Renal cortical epithelial cell (primary cell): ENCODE measurements at places on chromosomes 2 and 18. TPM values are rescaled to one million over a fixed set of nuclear protein-coding genes. Genes with fewer than 3 reads are reported as not detected.

COLEC12 gene
- 0.52 and 34.7 TPM in 2 replicates for total RNA-seq

DNA sequence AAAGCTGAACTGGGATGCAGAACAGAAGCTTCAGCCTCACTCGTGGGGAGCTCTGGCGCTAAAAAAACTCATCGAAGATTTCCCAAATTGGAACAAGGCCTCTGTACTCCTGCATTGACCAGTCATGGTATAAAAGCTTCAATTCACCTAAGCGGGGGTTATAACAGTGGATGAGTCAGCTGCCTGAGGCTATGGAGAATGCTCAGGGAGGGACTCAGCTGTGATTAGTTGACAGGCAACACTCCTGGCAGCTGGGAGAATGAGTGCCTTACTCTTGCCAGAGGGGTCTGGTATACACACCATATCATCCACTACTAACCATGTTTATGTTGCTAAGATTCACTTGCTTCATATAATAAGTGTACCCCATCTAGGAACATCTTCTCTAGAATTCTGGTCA, 350.6 kb upstream of the VRK2 start:
- DNase-seq = peak; percentile 79

DNA sequence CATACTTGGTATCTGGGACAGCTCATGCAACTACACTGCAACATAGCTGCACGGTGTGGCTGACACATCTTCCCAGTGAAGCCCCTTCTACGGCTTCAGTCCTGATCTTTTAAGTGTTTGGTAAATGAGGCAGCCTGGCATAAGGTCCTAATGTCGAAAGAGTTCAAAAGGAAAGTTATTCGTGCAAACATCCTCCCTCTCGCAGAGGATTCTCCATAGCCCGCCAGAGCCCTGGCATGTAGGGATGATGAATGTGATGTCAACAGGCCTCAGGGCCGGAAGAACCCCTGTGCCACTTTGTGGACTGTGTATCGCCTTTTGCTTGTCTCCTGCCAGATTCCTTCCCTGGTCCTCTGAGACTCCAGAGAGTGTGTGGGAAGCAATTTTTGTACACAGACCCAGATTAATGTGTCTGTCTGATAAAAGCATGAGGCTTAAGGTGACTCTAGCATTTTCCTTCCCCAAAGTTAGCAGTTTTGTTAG, 88.5 kb downstream of the SOCS6 start:
- DNase-seq = peak; percentile 89

DNA sequence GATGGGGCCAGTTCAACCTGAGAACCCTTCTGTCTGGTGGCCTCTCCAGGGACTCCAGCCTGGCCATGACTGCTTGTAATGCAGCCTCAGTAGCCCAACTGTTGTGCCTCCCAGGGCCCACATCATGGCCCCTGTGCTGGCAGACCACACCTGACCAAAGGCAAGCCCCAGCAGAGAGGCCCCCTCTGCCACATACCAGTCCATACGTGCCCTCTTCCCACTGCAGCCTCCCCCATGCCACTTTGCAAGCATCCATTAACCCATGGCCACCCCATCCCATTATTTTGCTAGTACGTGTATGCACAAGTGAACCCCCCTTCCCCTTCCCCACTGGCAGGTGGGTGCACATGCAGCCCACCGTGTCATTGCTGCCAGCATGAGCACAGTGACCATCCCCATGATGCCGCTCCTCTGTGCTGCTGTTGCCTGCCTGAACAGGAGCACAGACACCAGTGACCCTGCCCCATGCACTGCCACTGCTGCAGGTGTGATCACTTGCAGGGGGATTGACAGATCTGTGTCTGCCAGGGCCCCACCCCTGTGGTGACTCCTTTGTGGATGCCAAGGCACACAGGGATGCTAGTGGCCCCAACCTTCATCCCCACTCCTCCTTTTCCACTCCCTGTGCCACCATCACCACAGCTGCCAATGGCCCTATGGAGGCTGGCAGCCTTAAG, 330.0 kb upstream of the DSEL start:
- no peak for DNase-seq

MORN2 gene
- total RNA-seq = 15.3 and 26.4 TPM in 2 replicates

DNA sequence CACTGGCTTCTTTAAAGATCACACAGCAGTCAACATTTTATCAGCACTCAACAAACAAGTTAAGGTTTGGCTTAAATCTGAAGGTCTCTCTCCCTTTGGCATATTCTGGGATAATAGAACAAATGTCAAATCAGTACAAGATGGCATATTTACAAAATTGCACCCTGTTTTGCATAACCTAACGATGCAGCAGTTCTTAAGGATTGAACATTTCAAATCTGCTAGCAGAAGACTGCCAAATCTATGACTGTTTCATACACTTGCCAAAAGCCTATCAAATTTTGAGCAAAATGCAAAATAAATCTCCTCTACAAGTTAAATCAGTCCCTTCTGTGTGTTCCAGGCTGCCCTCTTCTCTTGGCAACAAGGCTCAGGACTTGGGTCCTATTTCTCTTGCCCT, 73.6 kb downstream of the DPP4 start:
- no peak for DNase-seq

LTBP1 gene
- total RNA-seq = 0.89 and 3.6 TPM in 2 replicates

SLC11A1 gene
- total RNA-seq = 0.05 TPM in 1 of 2 replicates, not detected in the other

- no peak for DNase-seq
Measured at GRCh38 chr2:29524652-29525051, 396.7 kb downstream of the ALK start.

- DNase-seq = peak; percentile 15
Measured at GRCh38 chr2:27249891-27250651, 12.8 kb downstream of the SLC30A3 start.

ILKAP gene
- total RNA-seq = 11.8 and 20.7 TPM in 2 replicates

DNA sequence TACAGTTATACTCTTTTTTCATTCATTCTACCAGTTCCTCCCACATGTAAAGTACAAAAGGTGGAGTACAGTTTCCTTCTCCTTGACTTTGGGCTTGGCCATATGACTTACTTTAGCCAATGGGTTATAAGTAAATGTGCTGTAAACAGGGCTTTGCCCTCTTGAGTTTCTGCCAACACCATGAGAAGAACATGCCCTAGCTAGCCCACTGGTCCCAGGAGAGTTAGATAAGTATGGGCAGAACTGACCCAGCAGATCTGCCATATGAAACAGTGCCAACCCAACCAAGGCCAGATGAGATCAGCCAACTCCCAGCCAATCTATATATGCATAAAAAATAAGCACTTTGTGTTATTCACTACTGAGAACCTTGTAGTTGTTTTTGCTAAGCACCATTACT, 25.5 kb downstream of the ZC3H8 start:
- DNase-seq = no peak

- DNase-seq = no peak
Measured at GRCh38 chr2:230942920-230943896, 18.2 kb upstream of the GPR55 start.

DNA sequence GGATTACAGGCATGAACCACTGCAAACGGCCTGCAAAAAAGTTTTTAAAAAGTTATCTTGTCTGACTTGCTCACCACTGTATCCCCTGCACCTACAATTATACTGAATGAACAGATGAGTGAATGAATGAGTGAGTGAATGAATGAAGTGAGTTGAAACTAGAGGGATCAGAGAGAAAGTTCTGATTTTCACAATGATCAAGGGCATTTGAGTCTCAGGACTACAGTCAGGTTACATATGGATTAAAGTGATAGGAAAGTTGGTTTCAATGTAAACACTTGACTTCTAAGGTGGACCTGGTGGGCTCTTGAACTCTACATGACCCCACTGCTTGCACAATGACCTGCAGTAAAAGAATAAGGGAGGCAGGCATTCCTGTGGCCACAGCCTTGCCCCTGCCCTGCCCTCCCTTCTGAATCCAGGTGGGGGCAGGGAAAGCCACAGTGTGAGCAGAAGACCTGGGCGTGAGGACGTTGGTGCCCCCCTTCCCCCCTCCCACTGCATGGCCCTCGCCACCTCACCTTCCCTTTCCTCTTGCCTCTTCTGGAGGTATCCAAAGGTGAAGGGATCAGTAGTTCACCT, 10.7 kb downstream of the C2orf80 start:
- peak; percentile 60 for DNase-seq

PDCD1 gene
- total RNA-seq = 0.15 TPM in 1 of 2 replicates, not detected in the other

DNA sequence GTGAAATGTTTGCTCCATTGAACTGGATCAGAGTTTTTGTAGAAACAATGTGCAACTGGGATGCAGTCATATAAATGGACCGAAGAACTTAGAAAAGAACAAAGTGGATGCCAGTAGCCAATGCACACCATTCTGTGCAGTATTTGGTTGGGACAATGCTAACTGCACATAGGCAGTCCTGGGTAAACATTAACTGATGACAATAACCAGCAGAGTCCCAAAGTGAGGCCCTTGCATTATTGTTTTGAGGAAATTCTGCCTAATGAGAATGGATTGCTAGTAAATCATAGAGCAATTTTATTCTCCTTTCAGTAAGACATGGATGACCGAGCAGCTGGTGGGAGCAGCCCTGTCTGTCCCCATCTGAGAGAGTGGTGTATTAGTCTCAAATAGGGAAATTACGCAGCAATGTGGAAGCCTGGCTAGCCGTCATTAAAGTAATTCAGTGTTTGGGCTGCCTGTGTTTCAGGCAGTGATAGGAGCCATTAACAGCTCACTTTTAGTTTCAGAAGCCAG, 94.9 kb downstream of the KCTD1 start:
- peak; percentile 99 for DNase-seq

GRCh38 chr2:135914485-135914884, 38.2 kb upstream of the MCM6 start:
- no peak for DNase-seq

GRCh38 chr2:79191081-79191480, 31.5 kb upstream of the REG3A start:
- DNase-seq = peak; percentile 61

DNA sequence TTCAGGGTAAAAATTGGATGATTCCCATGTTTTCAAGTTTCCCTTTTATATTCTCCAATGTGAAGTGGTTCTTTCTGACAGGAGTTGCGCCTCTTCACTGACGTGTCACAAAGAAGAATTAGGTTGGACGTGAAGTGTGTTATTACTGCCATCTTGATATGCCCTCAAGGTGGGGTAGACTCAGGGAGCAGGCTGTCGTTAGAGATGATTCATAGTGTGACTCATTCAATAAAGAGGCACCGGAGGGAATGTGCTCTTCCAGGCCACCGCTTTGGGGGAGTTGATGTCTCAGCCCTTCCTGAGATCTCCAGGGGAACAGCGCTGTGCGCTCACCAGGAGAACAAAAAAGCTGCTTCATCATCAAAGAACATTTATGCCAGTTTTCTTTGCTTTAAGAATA, 3.6 kb upstream of the DGKD start:
- peak; percentile 94 for DNase-seq
